ENCODE measurements at places on chromosomes 5 and 9.

- no peak for DNase-seq
Measured at GRCh38 chr9:18549772-18550171, 75.8 kb downstream of the ADAMTSL1 start.

GRCh38 chr9:130358928-130359327, 85.8 kb upstream of the ASS1 start:
- no peak for DNase-seq

DNA sequence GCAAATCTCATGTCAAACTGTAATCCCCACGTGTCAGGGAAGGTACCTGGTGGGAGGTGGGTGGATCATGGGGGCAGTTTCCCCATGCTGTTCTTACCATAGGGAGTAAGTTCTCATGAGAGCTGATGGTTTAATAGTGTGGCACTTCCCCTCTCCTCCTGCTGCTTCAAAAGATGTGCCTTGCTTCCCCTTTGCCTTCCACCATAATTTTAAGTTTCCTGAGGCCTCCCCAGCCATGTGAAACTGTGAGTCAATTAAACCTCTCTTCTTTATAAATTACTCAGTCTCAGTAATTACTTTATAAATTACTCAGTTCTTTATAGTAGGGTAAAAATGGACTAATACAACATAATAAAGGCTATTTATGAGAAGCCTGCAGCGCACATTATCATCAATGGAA, 7.1 kb upstream of the CNTRL start:
- DNase-seq: no peak

DNA sequence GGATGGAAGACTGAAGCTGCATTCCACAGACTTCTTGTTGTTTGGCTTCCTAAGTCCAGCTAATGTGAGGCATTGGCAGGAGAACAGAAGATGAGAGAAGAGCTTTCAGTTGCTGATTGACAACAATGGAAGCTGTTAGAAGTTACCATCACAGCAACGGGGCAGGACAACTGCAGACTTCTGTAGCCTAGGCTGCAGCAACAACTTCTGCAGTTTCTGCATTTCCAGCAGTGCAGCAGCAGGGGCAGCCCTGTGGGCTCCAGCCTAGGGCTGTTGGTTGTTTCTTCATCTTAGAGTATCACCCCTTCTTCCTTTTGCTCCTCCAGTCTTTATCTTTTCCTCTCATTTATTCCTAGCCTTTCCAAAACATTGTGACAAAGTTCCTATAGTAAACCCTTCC, 528.8 kb upstream of the PTGER4 start:
- DNase-seq: no peak

DNA sequence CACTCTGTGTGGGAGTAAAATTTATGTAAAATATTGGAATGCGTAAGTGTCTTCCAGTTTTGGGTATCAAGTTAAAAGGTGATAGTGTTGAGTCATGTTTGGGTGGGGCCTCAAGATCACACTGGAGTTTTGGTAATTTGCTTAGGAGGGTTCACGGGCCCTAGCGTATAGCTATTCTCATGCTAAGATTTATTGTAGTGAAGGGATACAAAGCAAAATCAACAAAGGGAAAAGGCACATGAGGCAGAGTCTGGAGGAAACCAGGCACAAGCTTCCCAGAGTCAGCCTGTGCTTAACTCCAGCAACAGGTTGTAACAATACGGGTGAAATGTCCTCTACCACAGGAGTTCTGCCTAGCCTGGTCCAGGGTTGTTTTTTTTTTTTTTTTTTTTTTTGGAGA, 20.2 kb downstream of the HSPA4 start:
- no peak for DNase-seq

DNA sequence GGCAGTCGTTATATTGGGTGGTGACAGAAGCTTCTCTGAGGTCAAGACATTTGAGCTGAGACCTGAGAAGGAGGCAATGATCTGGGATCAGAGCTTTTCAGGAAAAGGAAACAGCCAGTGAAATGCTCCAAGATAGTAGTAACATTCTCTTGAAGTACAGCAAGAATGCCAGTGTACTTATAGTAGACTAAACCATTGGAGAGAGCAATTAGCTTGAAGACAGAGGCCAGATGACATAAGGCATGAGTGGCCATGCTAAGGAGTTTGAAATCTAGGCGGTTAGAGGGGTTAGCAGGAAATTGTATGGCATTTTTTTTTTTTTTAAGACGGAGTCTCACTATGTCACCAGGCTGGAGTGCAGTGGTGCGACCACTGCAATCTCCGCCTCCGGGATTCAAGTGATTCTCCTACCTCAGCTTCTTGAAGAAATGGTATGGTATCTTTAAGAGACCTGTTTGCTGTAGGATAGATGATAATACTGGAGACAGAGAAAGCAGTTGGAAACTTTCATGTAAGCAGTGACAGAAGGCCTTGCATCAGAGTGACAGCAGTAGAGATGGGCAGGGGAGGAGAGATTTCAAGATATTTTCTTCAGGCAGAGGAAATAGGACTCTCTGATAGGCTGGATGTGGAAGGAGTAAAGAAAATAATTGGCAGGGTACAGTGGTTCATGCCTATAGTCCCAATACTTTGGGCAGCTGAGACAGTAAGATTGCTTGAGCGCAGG, 482.2 kb upstream of the PAPPA start:
- no peak for DNase-seq

GRCh38 chr9:130868230-130868629, 28.4 kb downstream of the QRFP start:
- DNase-seq: no peak

GRCh38 chr5:465591-466403, 22.8 kb downstream of the EXOC3 start:
- no peak for DNase-seq

DNA sequence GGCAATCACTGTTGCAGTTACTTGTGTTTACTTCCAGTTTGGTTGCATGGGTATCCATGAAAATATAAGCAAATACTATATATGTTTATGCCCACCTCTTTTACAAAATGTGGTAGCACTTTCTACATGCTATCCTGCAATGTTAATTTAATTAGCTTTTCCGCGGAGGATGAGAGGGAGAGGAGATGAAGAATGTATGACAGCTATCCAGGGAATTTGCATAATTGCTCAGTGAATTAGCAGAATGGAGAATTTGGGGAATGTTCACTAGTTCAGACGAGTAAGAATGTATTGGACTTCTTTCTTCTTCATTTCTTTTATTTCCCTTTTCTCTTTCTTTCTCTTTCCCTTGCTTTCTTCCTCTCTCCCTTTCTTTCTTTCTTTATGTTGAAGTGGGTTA, 140.7 kb upstream of the SLC28A3 start:
- DNase-seq: no peak

GRCh38 chr5:19874811-19875210, 113.2 kb downstream of the CDH18 start:
- no peak for DNase-seq

GRCh38 chr5:115072266-115073064, 97.2 kb downstream of the TRIM36 start:
- DNase-seq: no peak

GRCh38 chr5:103259705-103260355, 1.3 kb downstream of the MACIR start:
- no peak for DNase-seq

GRCh38 chr5:132103969-132104391, 30.4 kb downstream of the CSF2 start:
- DNase-seq: no peak

- DNase-seq: no peak
Measured at GRCh38 chr5:55624841-55625588, 87.1 kb downstream of the SLC38A9 start.

DNA sequence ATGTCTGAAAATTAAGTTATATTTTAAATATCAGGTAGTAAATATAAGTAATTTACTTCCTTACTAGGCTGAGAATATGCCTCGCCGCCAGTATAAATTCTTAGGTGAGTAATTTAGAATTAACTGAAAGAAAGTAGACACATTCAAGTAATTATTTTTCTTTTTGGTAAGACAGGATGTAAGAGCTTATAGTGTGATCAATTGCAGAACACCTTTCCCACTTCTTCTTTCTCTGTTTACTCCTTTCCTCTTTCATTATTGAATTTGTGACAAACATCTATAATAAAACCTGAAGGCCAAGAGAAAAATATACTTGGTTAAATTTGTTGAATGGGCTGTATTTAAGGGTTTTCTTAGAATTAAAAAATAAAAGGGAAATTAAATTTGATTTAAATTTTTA, 195.1 kb upstream of the CDKN2B start:
- no peak for DNase-seq

DNA sequence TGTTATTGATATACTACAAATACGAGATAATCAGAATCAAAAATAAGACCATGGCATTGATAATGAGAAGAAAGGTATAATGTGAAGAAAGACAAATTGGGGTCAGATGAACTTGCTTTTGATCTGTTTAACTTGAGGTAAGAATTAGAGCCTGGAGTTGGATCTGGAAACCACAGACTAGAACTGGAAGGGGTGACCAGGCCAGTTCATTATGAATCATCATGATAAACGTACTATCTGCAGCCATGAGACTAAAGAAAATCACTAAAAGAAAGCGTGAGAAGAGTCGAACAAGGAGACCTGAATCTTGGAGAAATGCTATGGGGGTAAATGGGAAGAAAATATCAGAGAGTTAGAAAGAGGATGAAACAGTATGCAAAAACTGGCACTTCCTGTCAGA, 967.5 kb downstream of the NR2F1-AS1 start:
- no peak for DNase-seq

DNA sequence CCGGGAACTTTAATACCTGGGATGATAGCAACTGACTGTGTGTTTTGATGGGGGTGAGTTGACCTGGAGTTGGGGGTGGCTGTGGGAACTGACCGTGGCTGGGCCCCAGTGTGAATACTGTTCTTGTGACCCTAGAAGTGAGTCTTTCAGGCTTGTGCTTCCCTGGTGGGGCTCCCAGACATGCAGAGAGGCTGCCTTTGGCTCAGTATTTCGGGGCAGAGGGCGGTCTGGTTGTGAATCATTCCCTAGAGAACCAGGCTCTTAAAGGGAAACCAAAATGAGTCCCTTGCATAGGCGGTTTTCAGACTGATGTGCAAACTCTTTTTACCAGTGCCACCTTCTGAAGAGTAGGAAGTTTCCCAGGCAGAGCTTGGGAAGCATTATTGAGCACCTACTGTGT, 132.1 kb downstream of the MACROH2A1 start:
- DNase-seq: no peak

GRCh38 chr5:40410231-40410861, 269.4 kb upstream of the PTGER4 start:
- DNase-seq: no peak

- no peak for DNase-seq
Measured at GRCh38 chr5:71872311-71872864, 153.3 kb downstream of the CARTPT start.

- DNase-seq: no peak
Measured at GRCh38 chr5:14366763-14367162, 214.8 kb upstream of the OTULINL start.
